Stimulated activated CD4-positive, alpha-beta T cell treated with anti-CD3 and anti-CD28 coated beads, Interleukin-2, amount 100 ng/mL, for 48 hours (primary cell): ENCODE measurements at places on chromosomes 11 and 22.
A peak's percentile ranks its signal among the peaks of the same experiment; 100 is the strongest.

DNA sequence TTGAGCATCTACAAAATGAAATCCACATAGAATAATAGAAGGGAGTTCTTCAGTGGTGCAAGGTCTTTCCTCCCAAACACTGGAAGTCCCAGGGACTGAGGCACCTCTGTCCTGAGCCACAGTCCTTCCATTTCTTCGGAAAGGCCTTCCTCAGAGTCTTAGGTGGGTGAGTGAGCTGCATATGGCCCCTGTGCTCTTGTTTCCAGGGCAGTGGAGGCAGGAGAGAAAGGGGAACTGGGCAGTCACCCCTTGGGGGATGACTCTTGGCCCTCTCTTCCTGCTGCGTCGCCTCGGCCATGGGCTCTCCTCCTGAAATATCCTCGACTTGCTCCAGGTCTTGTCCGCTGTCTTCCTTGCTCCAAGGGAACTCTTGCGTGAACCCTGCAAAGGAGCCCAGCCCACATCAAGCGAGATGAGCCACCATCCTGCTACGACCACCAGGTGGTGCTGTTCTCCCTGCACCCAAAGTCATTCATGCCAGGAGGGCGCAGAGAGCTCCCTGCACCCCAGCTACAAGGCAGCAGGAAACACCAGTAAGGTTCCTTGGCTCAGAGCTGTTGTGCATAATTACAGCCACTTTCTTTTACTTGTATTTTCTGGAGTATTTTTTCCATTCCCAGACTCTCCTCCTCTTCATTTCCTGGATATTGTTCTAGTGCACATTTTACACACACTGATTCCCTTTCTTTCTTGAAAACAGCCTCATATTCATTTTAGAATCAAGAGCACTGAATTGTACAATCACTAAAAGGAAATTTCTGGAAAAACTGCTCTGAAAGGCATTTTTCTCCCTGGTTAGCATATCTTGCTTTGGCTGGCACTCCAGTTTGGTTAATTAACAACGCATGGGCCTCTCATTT is 397.8 kb downstream of the OPCML start:
- DNase-seq: peak; percentile 28

DNA sequence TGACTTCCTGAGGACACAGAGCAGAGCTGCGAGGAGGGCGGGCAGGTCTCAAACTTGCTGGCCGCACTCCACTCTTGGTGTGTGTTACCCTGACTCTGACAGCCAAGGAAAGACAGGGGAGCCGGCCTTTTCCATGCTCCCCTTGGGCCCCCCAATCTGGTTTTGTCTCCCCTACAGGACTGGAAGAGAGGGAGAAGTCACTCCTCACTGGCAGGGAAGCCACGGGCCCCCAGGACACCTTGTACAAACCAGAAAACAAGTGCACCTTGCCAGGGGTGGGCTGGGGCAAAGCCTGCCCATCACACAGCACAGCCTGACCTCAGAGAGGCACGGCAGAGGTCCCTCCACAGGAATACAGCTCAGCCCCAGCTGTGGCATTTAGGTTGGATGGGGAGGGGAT is 20.2 kb downstream of the CBX7 start:
- DNase-seq: no peak

GRCh38 chr11:2741377-2742131 is 41.8 kb upstream of the KCNQ1OT1 start:
- DNase-seq: no peak

DNA sequence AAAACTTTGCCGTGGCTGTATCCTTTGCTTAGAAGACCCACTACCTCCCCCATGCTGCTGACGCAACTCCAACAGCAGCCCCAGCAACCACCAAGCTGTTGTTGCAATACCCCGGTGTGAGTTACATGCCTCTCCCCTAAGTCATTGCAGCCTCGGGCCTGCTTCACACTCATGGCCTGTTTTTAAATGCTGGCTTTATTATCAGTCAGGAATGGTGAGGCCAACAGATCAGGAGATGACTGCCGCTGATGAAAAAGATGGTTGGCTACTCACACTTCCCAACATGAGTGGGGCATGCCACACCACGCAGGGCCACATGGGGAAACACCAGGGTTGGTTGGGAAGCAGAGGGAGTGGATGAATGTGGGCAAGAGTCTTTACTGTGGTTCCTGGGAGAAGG is 171.5 kb upstream of the SYT13 start:
- no peak for DNase-seq

DNA sequence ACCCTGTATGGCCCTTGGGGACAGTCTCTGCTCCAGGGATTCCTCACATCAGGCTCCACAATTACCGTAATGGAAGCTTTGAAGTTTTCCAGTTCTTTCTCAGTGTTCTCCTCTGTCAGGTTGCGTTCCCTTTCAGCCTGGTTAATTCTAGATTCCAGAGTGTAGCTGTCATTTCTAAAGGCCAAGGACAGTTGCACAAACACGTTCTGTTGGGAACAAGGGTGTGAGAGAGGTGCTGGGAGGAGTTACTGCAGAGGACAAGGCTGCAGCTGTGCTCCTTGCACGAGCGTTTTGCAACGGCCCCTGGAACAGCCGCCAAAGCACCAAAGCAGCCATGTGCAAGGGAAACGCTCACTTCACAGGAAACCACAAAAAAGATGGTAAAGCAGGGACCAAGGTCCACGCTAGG is 35.9 kb upstream of the LYVE1 start:
- no peak for DNase-seq

GRCh38 chr11:77479746-77480352 is 6.0 kb upstream of the PAK1 start:
- DNase-seq: no peak

GRCh38 chr11:6468712-6469495 is 4.8 kb downstream of the TRIM3 start:
- DNase-seq: no peak

GRCh38 chr22:27842201-27842600 is 40.6 kb upstream of the MN1 start:
- DNase-seq: no peak

DNA sequence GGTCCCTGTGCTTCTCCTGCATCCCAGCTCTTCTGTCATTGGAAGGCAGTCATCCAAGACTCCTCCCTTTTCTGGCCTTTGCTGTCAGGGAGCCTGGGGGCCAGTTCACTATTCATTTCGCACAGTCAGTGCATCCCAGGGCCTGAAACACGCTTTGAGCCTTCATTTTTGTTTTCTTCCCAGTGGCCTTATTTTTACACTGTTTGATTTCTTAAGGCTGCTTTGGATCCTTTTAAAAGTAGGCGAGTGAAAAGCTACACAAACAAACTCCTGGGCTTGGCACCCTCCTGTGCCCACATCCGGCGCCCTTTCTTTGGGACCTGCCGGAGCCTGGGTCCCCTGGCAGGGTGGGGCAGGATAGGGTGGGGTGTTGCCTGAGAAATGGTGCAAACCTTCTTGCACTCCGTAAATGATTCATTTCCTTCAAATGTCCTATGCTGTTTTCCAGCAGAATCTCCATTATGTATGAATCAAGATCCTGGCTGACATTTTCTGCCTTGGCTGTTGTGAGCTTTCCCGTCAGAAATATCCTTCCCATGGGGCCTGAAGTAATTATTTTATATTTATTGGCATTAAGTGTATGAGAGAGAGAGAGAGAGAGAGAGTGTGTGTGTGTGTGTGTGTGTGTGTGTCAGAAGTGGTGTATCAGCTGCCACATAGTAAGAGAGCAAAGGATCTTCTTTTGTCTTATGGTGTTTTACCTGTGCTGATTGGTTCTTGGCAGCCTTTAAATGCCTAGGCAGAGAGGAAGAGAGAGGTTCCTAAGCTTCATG is 45.6 kb downstream of the BCR start:
- no peak for DNase-seq

DNA sequence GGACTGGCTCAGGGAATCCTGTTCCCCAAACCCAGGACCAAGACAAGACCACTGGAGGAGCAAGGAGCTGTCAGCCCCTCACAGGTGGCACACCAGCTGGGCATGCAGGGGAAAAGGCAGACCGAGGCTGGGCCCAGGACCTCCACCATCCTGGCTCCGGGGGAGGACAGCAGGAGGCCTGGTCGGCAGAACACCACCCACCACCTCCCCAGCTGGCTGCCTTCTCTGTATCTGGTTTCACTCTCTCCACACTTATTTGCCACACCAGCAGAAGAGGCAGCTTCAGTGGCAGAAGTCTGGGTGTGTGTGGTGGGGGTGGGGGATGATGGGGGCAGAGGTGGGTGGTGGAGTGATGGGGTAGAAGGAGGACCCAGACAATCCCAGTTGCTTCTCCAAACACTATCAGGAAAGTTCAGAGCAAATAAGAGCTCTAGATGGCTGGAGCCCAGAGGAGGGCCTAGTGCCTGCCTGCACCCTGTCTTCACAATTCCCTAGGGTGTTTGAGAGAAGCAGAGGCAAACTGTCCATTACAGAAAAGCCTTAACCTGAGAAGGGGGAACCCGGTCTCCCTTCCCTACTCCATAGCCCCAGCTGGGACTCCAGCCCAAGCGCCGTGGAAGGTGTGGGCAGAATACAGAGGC is 51.9 kb upstream of the CDON start:
- no peak for DNase-seq

DNA sequence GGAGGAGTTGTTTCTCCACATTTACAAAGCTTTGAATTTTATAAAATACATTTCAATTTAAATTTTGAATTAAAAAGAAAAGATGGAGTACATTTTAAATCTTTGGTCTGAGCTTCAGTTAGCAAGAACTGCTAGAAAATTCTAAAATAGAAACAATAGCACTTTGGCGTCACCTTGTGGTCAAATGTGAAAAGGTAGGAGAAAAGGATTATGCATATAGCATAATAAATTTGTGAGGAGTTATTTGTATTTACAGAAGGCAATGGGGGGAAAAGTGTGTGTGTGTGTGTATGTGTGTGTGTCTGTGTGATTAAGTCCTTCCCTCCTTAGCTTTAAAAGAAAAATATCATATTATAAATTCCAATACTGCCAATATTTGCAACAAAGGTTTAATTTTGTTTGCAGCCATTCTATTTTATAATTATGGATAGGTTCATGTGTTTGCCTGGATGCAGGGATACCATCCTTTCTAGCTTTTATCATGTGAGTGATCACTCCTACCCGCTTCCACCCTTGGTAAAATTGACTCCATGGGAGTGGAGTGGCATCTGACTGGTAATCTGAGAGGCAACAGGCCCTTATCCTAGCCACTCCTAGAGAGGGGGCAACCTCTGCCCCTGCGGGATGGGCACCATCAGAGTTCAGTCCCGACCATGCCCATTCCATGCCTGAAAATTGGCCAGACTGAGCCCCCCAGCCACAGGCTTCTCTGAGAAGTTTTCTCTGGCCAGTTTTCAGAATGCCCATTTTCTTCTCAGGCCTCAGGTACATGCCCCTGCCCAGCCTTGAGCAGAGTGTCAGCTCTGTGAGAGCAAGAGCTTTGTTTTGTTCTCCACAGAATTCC is 13.6 kb upstream of the LGR4 start:
- peak; percentile 47 for DNase-seq

GRCh38 chr11:95144313-95145235 is 54.9 kb downstream of the ENDOD1 start:
- no peak for DNase-seq

DNA sequence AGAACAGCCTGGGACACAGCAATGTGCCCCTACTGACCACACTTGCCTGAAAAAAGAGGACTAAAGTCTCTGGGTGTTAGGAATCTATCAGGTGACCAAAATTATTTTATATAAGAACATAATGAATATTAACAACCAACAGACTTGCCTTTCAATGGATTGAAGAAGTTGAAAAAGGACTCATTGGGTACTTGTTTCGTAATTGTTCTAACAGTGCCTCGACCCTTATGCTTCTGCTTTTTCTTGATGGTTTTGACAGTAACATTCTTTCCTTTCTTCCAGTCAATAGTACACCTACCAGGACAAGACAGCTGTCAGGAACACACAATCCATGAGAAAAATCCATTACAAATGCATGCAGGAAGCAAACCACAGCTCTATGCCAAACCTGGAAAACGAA is 29.0 kb upstream of the PHLDA2 start:
- DNase-seq: no peak

DNA sequence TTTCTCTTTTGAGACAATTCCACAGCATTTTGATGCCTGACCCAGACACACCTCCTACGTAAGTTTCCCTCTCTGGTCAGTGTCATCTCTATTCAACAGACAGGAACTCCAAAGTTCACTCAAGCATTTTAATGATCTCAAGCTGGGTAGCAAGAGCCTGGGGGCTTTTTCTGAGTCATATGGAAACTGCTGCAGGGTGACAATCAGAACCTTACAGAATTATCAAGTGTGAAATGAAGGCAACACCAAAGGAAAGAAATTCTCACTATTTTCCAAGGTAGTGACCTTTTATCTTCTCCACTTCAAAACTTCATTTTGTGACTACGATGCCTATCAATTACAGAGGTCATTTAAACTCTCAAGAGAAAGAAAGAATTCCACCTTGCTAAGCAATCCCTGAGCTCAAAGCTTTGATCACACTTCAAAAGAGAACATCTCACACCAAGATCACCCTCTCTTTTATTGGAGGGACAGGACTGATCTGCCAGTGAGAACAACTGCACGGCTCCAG is 229.0 kb upstream of the ZC3H12C start:
- DNase-seq: no peak

GRCh38 chr11:1888347-1888753 is 3.3 kb downstream of the PRR33 start:
- no peak for DNase-seq

GRCh38 chr11:56207790-56208189 is 26.3 kb downstream of the OR5T2 start:
- DNase-seq: no peak

GRCh38 chr11:35160902-35161597 is 22.1 kb downstream of the CD44 start:
- no peak for DNase-seq

GRCh38 chr22:36267896-36268485 is 15.1 kb downstream of the APOL1 start:
- DNase-seq: no peak

DNA sequence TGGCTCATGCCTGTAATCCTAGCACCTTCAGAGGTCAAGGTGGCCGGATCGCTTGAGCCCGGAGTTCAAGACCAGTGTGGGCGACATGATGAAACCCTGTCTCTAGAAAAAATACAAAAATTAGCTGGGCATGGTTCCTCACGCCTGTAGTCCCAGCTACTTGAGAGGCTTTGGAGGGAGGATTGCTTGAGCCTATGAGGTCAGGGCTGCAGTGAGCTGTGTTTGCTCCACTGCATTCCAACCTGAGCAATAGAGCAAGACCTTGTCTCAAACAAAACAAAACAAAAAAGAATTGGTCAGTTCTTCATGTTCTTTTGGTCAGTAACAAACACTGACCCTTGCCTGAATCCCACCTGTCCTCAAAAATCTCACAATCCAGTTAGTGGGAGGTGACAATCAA is 36.7 kb upstream of the VSTM5 start:
- DNase-seq: no peak

DNA sequence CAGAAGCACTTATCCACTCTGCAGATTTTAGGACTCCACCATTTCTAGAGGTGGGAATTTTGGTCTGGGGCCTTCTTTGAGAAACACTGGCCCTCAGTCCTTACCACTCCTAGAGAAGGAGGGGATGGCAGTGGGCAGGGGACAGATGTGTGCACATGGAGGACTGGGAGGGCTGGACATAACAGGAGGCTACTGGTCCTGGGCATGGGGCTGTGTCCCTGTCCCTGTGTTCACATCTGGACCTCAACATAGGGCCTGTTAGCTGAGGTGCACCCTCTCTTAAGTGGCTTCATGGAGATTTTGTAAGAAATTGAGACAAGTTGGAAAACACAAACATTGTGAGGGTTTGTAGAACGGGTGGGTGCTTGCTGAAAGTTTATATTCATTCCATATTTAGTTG is 103.4 kb downstream of the ATXN10 start:
- DNase-seq: no peak

GRCh38 chr11:79013509-79013908 is 427.3 kb downstream of the TENM4 start:
- no peak for DNase-seq
